Naive thymus-derived CD4-positive, alpha-beta T cell (primary cell): ENCODE measurements at places on chromosomes 3 and 15.

GRCh38 chr15:101119181-101119580 lies 132.7 kb downstream of the CHSY1 start:
- DNase-seq: no peak

DNA sequence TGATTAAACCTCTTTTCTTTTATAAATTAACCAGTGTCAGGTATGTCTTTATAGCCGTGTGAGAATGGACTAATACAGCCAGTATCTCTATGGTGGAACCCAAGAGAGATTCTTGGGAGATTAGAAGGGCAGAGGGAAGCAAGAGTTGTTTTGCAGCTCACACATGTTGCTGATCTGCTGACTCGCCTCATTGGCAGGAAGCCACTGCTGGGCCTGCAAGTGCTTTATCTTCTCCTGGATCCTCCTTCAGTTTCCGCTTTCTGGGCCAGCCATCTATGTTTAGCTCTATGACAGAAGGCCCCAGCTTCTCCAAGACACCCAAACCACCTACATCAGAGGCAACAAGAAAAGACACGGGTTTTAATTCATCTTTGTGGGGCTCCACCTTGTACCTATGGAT lies 23.4 kb upstream of the GALNT15 start:
- no peak for DNase-seq

- no peak for DNase-seq
These were observed 679 bp downstream of the RPL35A start for GRCh38 chr3:197950677-197951061.

- DNase-seq: no peak
These were observed 296.2 kb downstream of the ZBTB20 start for GRCh38 chr3:114850898-114851297.

GRCh38 chr15:55250941-55251340 lies 38.7 kb downstream of the RAB27A start:
- peak; percentile 35 for DNase-seq

DNA sequence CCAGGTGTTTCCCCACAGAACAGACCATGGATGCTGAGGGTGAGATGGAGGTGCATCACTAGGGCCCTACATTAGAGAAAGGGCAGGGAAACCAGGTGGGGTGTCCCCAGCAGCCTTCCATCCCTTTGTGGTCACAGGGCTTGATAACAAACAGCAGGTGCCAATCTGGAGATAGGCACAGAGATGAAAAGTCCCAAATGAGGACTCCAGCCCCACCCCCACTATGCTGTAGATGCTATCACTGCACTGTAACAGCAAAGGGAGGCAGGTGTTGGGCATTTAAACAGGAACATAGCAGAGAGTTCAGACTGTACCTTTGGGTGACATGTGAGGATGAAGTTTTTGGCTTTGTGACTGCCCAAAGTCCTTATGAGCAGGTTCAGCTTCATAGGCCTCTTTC lies 21.4 kb downstream of the IL20RB start:
- DNase-seq: no peak

GRCh38 chr3:194586836-194587235 lies 46.4 kb downstream of the TMEM44 start:
- DNase-seq: no peak

- DNase-seq: peak; percentile 75
These were observed 77.8 kb downstream of the NBEAL2 start for GRCh38 chr3:47057212-47057671.

GRCh38 chr3:474828-475227 lies 278.3 kb downstream of the CHL1 start:
- DNase-seq: no peak

DNA sequence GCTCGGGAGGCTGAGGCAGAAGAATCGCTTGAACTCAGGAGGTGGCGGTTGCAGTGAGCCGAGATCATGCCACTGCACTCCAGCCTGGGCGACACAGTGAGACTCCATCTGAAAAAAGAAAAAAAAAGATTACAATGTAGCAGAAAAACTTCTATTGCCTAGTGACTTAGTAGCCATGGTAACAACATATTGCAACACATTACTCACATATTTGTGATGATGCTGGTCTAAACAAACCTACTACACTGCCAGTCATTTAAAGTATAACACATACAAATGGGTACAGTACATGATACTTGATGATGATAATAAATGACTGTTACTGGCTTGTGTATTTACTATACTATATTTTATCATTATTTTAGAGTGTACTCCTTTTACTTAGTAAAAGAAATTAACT lies 125.6 kb downstream of the PLOD2 start:
- no peak for DNase-seq

- DNase-seq: no peak
These were observed 24.0 kb upstream of the ACP3 start for GRCh38 chr3:132293251-132293650.

- no peak for DNase-seq
These were observed 70.5 kb downstream of the FEM1B start for GRCh38 chr15:68348081-68348480.

DNA sequence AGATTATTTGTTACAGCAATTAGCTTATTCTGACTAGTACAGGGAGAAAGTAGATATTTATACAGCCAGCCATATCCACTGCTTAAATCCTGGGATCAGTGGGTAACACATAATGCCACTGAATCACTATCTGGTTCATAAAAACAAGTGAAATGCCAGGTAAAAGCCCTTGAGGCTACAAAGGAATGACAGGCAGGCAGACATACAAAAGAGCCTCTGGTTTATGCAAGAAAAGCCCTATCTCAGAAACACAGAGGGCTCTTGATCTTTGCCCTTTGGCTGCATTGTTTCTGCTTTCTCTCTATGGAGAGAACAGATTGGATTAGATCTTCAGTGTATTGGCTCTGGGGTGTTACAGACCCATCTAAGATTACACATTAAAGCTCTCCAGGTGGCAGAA lies 115.4 kb upstream of the GADL1 start:
- no peak for DNase-seq
